T1000 (cell line): ENCODE measurements at places on chromosomes 1 and 21.

GRCh38 chr1:201357636-201358348 is 19.7 kb downstream of the TNNT2 start:
- no peak for DNase-seq

GRCh38 chr1:25672763-25673409 is 56.3 kb downstream of the MAN1C1 start:
- DNase-seq = no peak

GRCh38 chr1:53618500-53619366 is 120.2 kb downstream of the GLIS1 start:
- DNase-seq = no peak

DNA sequence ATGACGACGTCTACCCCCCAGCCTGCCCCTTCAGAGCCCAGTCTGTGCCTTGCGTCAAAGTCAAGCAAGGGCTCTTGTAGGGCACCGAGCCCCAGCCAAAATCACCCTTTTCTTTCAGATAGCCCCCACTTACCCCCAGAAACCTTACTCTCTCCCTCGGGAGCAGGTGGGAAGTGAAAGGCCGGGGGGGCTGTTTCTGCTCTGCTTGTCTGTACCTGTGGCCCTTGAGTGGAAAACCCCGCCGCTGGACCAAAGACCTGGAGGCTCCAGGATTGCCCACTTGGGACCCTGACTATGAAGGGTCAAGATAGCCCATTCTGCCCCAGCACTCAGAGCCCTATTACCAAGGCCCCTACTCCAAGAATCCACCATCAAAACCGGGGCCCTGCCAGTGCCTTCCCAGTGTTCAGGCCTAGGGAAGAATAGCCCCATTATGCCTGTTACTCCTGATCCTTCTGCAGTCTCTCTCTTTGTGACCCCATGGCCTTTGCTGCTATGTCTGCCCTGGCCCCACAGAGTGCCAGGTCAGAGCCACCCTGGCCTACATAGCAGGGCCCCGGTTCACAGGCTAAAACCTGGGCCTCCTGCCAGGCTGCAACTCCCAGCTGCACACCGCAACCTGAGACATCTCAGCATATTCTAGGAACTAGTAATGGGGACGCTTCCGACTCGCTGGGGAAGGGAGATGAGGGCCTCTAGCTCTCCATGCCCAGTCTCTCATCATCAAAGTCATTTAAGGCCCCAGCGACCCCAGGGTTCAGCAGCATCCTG is 22.2 kb upstream of the HPDL start:
- DNase-seq = no peak

GRCh38 chr1:228044961-228045360 is 37.5 kb upstream of the ARF1 start:
- no peak for DNase-seq

GRCh38 chr1:233655301-233655740 is 41.4 kb downstream of the KCNK1 start:
- DNase-seq = no peak

- no peak for DNase-seq
Measured at GRCh38 chr1:106875622-106876021, 180.9 kb upstream of the PRMT6 start.

GRCh38 chr1:223659711-223660110 is 5.8 kb downstream of the CAPN8 start:
- no peak for DNase-seq
